ENCODE measurements at places on chromosomes 6 and 20. TPM values are rescaled to one million over a fixed set of nuclear protein-coding genes. Genes with fewer than 3 reads are reported as not detected.

Gene PLAGL1
- total RNA-seq: 48.6 TPM

Gene BPI
- 0.63 TPM for total RNA-seq

Gene GMPR
- 6.1 TPM for total RNA-seq

Gene CLVS2
- under 0.01 TPM for total RNA-seq

Gene FAXC
- 5.3 TPM for total RNA-seq

Gene NRSN1
- total RNA-seq: not detected

Gene MYCT1
- total RNA-seq: 0.53 TPM

Gene POU3F2
- total RNA-seq: 0.08 TPM

Gene DST
- total RNA-seq: 396 TPM

Gene MBOAT1
- 7.1 TPM for total RNA-seq

Gene FAM184A
- total RNA-seq: 14.1 TPM

Gene REM1
- 0.08 TPM for total RNA-seq

Gene BMP2
- total RNA-seq: 72.0 TPM

Gene TUBB2A
- 115 TPM for total RNA-seq

Gene BNIP5
- 29.1 TPM for total RNA-seq

Gene MOCS1
- total RNA-seq: 10.6 TPM

Gene FAM83C
- total RNA-seq: not detected

Gene IL17F
- total RNA-seq: not detected

Gene MUC21
- total RNA-seq: not detected

Gene SLC22A16
- not detected for total RNA-seq

Gene SHLD1
- total RNA-seq: 8.3 TPM

Gene ZNF341
- 1.2 TPM for total RNA-seq

Gene ADGRF1
- total RNA-seq: 1.5 TPM

Gene NINL
- total RNA-seq: 27.1 TPM

Gene SLC18B1
- total RNA-seq: 28.8 TPM

Gene CRIP3
- 0.80 TPM for total RNA-seq

Gene TMC2
- total RNA-seq: not detected

Gene EYS
- 1.4 TPM for total RNA-seq

Gene RIPOR3
- total RNA-seq: 5.6 TPM

Gene RSPH9
- total RNA-seq: 0.73 TPM

Gene ZSCAN23
- total RNA-seq: 5.6 TPM

Gene CD24
- 560 TPM for total RNA-seq

Gene SCAF8
- 38.5 TPM for total RNA-seq

Gene C6orf89
- 39.6 TPM for total RNA-seq

Gene SEMG1
- total RNA-seq: not detected

Gene SEL1L2
- not detected for total RNA-seq

Gene LAMA4
- total RNA-seq: 19.1 TPM

Gene DAAM2
- 15.1 TPM for total RNA-seq

Gene METTL24
- 3.2 TPM for total RNA-seq

Gene RSPO4
- total RNA-seq: 0.08 TPM

Gene CRISP2
- not detected for total RNA-seq

Gene RWDD1
- total RNA-seq: 54.1 TPM

Gene OLIG3
- not detected for total RNA-seq

Gene MAN1A1
- total RNA-seq: 245 TPM

Gene SLC22A1
- 6.7 TPM for total RNA-seq

Gene TINAG
- total RNA-seq: 0.76 TPM

Gene CHRNA4
- 0.12 TPM for total RNA-seq

Gene ACTL10
- 0.17 TPM for total RNA-seq

Gene RIOK1
- total RNA-seq: 15.5 TPM

Gene VNN1
- 1.4 TPM for total RNA-seq

Gene NR2E1
- total RNA-seq: not detected

Gene IL20RA
- 0.63 TPM for total RNA-seq

Gene TDRD6
- total RNA-seq: 0.08 TPM

Gene RNF182
- 1.2 TPM for total RNA-seq

All from hepatocyte (in vitro differentiated cells).